ENCODE measurements at places on chromosomes 3 and 15.

GRCh38 chr3:131831608-131832007, 203.2 kb downstream of the CPNE4 start:
- DNase-seq = no peak

DNA sequence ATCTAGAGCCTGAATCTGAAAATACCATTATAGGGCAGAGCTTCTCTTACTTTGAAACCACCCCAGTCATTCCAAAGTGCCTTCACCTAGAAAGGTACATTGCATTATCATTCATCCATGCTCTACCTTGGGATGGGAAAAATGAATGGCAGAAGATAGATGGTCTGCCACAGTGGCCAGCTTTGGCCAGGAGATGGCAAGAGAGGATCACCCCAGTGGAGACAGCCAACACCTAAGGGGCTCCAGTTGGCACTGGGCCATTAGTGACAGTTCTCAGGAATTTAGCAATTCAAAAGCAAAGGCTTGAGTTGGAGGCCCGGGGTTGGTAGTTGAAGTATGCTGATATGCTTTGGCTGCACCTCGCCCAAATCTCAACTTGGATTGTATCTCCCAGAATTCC, 253.6 kb upstream of the MRPL3 start:
- no peak for DNase-seq

DNA sequence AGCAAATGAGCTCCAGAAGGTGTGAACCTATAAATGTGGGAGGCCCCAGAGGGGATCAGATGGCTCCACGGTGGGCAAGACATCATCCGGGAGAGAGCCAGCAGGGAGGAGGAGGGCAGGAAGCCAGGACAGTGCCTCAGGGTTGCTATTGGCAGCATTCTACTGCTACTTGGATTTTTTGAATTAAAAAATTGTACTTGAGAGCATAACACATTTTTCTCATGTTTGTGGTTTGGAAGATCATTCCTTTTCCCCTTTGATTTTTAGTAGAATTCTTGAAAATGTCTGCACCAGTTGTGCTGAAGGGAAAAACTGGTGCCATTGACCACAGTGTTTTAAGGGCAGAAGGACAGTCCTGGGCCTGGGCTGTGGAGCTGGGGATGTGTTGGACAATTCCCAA, 59.2 kb downstream of the LYZL4 start:
- DNase-seq = no peak

- no peak for DNase-seq
Observed at GRCh38 chr3:128360705-128361271, 105.9 kb downstream of the DNAJB8 start.

DNA sequence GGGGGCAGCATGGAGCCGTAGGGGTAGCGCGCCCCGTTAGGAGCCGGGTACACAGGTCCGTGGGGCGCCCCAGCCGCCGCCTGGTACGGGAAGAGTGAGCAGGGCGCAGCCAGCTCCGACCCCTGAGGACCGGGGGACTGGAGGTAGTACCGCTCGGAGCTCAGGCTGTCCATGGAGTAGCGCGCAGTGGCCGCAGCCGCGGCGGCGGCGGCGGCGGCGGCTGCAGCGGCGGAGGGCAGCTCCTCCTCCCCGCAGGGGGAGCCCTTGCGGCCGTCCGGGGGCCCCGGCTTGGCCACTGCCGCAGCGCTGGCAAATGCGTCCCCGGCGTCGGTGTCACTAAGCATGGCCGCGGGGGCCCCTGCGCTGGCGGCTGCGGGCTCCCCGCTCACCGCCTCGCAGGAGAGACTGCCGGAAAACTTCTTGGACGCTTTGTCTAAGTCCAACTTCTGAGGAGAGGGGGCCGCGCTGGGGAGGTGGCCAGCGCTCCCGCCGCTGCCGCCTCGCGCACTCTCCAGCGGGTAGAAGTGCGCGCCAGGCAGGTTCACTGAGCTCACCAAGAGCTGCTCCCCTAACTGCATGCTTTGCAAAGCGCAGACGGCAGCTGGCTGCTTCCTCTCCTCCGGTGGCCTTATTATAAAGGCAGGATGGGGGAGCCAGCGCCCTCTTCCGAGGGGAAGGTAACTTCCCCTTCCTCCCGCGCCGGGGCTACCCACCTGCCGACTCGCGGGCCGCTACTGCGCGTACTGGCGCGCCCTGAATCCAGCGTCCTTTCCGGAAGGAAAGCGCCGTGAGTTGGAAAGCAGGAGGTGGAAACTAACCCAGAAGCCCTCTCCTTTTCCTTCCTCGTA, at the start of gene EOMES:
EOMES (minus strand) TSS at position 607 of the 848 bp plus-strand sequence; CDS start at position 578, 29 bp downstream.
- no peak for DNase-seq
